ENCODE measurements at places on chromosomes 3 and 15. TPM values are rescaled to one million over a fixed set of nuclear protein-coding genes. Genes with fewer than 3 reads are reported as not detected.

GCHFR gene
- total RNA-seq = 42.5 TPM

- no peak overlapping the region for H3K4me3 ChIP-seq
- H3K4me1 ChIP-seq = no peaks in the 10 kb centered on the region
- no peaks in the 10 kb centered on the region for H3K27me3 ChIP-seq
- peak; percentile 42 for DNase-seq
- no peak overlapping the region for H3K27ac ChIP-seq
Measured at GRCh38 chr3:141000027-141000663, 51.0 kb upstream of the SPSB4 start.

DNA sequence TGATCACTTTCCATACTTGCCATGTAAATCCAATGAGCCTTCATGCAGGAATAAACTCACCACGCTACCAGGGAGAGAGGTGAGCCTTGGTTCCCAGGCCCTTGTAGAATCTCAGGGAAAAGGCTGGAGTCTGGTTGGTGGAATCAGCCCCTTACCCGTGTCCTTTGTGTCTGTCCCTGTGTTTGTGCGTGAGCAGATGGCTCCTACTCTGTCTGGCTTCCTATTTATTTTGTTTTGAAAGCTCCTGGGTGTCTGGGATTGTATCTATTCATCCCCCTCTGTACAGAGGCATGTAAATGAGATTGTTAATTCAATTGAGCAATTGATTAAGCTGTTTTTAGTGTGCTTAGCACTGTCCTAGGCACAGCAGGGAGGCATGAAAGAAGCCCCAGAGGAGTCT is 278.1 kb downstream of the THSD4 start:
- H3K27ac ChIP-seq = no peak overlapping the region
- DNase-seq = no peak
- H3K36me3 ChIP-seq = no peaks in the 10 kb centered on the region
- peaks cover 4% of the 10 kb centered on the region for H3K4me1 ChIP-seq

- H3K27ac ChIP-seq = no peak overlapping the region
- DNase-seq = peak; percentile 65
- no peaks in the 10 kb centered on the region for H3K4me1 ChIP-seq
- no peaks in the 10 kb centered on the region for H3K27me3 ChIP-seq
- no peak overlapping the region for H3K4me3 ChIP-seq
Measured at GRCh38 chr3:193564012-193564411, 9.3 kb upstream of the ATP13A4 start.

THRB gene
- total RNA-seq = 23.3 TPM

DNA sequence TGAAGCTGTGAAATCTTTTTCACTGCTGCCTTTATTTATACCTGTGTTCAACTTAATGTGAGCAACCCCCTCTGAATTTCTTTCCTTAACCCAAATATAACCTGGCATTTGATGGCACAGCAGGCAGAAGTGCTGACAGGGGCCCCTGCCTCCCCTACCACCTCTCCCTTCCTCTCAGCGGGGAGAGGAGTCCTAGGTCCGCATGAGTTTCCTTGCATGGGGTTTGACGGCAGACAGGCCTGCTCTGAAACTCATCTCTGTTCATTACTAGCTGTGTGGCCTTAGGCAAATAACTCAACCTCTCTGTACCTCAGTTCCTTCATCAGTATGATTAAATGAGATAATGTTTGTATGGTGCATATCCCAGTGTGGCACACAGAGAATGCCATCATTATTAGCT is 79.7 kb downstream of the SEC22A start:
- no peaks in the 10 kb centered on the region for H3K27me3 ChIP-seq
- H3K36me3 ChIP-seq = no peaks in the 10 kb centered on the region
- no peak overlapping the region for H3K27ac ChIP-seq
- H3K4me1 ChIP-seq = no peaks in the 10 kb centered on the region
- no peak for DNase-seq

HYAL3 gene
- 4.2 TPM for total RNA-seq

- no peaks in the 10 kb centered on the region for H3K27me3 ChIP-seq
- H3K27ac ChIP-seq = no peak overlapping the region
- H3K36me3 ChIP-seq = no peaks in the 10 kb centered on the region
- no peak overlapping the region for H3K4me3 ChIP-seq
Measured at GRCh38 chr3:57809609-57809968, 53.5 kb downstream of the SLMAP start.

GRCh38 chr3:80889535-80889934 is 871.9 kb downstream of the GBE1 start:
- no peaks in the 10 kb centered on the region for H3K27me3 ChIP-seq
- H3K27ac ChIP-seq = no peak overlapping the region
- H3K4me1 ChIP-seq = no peaks in the 10 kb centered on the region
- no peak overlapping the region for H3K4me3 ChIP-seq

GRCh38 chr3:29440413-29441305 is 159.8 kb downstream of the RBMS3 start:
- H3K27ac ChIP-seq = no peak overlapping the region
- no peaks in the 10 kb centered on the region for H3K36me3 ChIP-seq
- peak; percentile 19 for DNase-seq
- no peaks in the 10 kb centered on the region for H3K27me3 ChIP-seq

DNA sequence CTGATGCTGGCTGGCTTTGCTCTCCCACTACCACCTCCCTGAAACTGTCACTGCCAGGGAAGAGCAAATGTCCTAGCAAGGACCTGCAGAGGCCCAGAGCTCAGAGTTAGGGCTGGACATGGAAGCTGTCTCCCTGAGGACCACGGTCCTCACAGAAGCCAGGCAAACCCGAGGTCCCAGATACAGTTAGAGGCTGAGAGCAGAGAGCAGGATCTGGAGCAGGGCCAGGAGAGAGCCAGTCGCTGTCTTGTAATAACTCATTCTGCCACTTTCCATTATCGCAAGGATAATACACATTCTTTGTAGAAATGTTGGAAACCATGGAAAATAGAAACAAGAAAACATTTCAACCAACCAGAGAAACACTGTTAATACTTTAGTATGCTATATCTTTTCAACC is 10.1 kb downstream of the GHSR start:
- no peak overlapping the region for H3K27ac ChIP-seq
- no peaks in the 10 kb centered on the region for H3K27me3 ChIP-seq
- no peaks in the 10 kb centered on the region for H3K36me3 ChIP-seq
- DNase-seq = no peak
- H3K4me3 ChIP-seq = no peak overlapping the region

- no peaks in the 10 kb centered on the region for H3K27me3 ChIP-seq
- H3K4me3 ChIP-seq = no peak overlapping the region
- H3K36me3 ChIP-seq = no peaks in the 10 kb centered on the region
- H3K4me1 ChIP-seq = no peaks in the 10 kb centered on the region
Measured at GRCh38 chr15:45714590-45715488, 80.0 kb downstream of the SQOR start.

KNG1 gene
- total RNA-seq = 1.2 TPM

DNA sequence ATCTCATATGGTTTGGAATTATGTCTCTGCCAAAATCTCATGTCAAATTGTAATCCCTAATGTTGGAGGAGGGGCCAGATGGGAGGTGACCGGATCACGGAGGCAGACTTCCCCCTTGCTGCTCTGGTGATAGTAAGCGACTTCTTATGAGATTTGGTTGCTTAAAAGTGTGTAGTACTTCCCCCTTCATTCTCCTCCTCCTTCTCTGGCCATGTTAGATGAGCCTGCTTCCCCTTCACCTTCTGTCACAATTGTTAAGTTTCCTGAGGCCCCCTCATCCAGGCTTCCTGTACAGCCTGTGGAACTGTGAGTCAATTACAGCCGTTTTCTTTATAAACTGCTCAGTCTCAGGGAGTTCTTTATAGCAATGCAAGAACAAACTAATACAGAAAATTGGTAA is 51.1 kb downstream of the NEDD4 start:
- H3K36me3 ChIP-seq = no peaks in the 10 kb centered on the region
- no peak overlapping the region for H3K27ac ChIP-seq
- H3K4me3 ChIP-seq = no peak overlapping the region
- H3K27me3 ChIP-seq = no peaks in the 10 kb centered on the region
- no peaks in the 10 kb centered on the region for H3K4me1 ChIP-seq

EXOG gene
- total RNA-seq = 6.1 TPM
